ENCODE measurements at places on chromosomes 1 and 21. TPM values are rescaled to one million over a fixed set of nuclear protein-coding genes. Genes with fewer than 3 reads are reported as not detected.

GRCh38 chr1:58839846-58840835 is 56.3 kb upstream of the JUN start:
- DNase-seq = no peak
- peaks cover 8% of the 10 kb centered on the region for H3K4me1 ChIP-seq
- H3K36me3 ChIP-seq = no peaks in the 10 kb centered on the region
- H3K27me3 ChIP-seq = no peaks in the 10 kb centered on the region

DNA sequence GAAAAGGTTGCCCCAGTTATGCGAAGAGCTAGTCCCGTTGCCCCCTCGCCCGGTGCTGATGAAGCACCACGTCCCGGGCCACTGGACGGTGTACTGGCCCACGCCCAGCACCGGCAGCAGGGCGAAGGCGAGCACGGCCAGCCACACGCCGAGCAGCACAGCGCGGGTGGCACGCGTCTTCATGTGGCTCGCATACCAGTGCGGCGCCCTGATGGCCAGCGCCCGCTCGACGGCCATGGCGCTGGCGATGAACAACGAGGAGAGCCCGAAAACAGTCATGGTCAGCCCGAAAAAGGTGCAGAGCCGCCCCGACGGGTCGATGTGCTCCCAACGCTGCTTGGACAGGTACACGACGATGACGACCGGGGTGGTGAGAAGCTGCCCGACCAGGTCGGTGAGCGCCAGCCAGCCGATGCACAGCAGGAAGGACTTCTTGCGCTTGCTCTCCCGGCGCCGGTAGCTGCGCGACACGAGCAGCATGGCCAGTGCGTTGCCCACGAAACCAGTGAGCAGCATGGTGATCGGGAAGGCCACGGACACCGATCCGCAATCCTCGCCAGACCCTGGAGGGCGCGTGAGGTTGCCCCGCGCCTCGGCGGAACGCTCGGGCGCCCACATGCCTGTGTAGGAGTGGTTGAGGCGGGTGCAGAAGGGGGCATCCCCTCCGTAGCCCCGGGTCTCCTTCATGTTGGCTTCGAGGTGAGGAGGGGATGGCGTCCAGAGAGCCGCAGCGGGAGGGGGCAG is 553 bp downstream of the PTGER3 start:
- H3K27me3 ChIP-seq = peaks cover 67% of the 10 kb centered on the region
- no peak overlapping the region for H3K27ac ChIP-seq
- peaks cover 19% of the 10 kb centered on the region for H3K4me1 ChIP-seq

DNA sequence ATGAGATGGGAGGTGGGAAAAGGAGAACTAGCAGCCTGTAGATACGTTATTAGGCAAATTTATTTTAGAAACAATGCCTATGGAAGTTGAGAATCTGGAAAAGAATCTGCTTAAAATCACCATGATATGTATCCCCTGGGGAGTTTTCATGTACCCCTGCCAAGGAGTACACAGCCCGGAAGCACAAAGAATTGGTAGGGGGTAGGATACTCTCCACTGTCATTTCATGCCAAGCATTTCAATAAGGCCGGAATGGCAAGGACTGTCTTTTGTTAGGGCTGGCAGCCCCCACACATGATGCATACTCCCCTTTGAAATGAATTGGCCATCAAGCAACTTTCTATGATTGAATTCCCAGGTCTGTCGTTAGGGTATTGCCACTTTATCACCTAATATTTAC is 111.5 kb upstream of the APP start:
- no peak for DNase-seq

DNA sequence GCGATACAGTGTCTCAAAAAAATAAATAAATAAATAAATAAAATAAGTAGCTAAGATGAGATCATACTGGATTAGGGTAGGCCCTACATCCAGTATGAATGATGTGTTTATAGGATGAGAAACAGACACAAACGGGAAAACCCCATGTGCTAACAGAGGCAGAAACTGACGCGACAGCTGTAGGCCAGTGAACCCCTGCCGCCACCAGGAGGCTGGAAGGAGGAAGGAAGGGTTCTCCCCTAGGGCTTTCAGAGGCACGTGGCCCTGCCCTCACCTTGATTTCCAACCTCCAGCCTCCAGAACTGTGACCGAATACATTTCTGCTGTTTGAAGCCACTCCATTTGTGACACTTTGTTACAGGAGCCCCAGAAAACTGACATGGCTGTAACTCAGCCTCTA is 38.5 kb downstream of the CHD5 start:
- H3K27me3 ChIP-seq = peaks cover 16% of the 10 kb centered on the region
- no peak overlapping the region for H3K4me3 ChIP-seq
- H3K4me1 ChIP-seq = no peaks in the 10 kb centered on the region

- H3K27ac ChIP-seq = no peak overlapping the region
- H3K36me3 ChIP-seq = peaks cover 2% of the 10 kb centered on the region
- H3K27me3 ChIP-seq = no peaks in the 10 kb centered on the region
- no peak overlapping the region for H3K4me3 ChIP-seq
- DNase-seq = no peak
Measured at GRCh38 chr1:85342207-85342606, 65.8 kb upstream of the BCL10 start.

The PLA2G2F gene
- total RNA-seq = not detected

GRCh38 chr21:33197496-33197895 is 32.2 kb upstream of the IFNAR2 start:
- H3K36me3 ChIP-seq = no peaks in the 10 kb centered on the region
- DNase-seq = peak; percentile 49

DNA sequence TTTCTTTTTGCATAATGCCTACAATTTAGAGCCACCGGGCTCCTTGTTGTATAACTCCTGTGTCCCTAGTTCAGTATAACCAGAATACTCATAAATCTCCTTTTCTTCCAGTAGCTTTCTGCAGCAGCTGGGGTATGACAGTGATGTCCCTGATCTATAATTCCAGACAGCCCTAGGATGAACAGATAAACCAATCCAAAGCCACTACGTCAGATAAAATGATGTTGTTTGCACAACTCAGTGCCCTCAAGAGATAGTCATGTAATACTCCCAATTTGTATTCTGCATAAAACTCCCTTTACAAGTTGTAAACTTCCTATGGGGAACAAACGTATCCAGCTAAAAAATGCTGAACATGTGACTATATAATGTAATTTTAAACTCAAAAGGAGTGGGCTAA is 44.7 kb downstream of the ZNF326 start:
- H3K27ac ChIP-seq = no peak overlapping the region
- no peaks in the 10 kb centered on the region for H3K27me3 ChIP-seq
- no peaks in the 10 kb centered on the region for H3K4me1 ChIP-seq
- no peak for DNase-seq
- H3K4me3 ChIP-seq = no peak overlapping the region
- no peaks in the 10 kb centered on the region for H3K36me3 ChIP-seq

The RPE65 gene
- not detected for total RNA-seq

DNA sequence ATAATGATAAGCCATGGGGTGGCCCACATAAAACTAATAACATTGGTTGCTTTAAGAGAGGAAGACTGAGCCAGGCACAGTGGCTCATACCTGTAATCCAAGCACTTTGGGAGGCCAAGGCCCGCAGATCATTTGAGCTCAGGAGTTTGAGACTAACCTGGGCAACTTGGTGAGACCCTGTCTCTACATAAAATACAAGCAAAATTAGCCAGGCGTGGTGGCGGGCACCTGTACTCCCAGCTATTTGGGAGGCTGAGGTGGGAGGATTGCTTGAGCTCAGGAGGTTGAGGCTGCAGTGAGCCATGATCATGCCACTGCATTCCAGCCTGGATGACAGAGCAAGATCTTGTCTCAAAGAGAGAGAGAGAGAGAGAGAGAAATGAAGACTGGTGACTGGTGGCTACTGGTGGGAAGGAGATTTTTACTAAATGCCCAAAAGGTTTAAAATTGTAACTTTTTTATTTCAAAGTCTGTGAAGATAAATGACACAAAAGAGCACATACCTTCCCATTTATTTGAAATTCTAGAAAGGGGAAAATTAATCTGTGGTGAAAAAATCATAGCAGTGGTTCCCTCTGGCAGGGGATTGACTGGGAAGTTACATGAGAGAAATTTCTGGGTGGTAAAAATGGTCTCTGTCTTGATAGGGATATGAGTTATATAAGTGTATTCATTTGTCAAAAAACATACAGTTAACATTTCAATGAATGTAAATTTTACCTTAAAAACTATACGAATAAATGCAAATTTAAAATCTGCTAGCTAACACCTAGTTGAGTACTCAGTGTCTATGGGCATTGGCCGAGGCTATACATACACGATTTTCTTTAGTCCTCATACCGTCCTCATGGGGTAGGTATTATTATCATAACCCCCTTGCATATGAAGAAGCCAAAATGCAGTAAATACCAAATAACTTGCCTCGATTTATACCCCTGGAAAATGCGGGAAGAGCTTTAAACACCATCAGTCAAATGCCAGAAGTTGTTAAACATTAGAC is 2.2 kb upstream of the NBPF1 start:
- no peak overlapping the region for H3K4me3 ChIP-seq
- peaks cover 26% of the 10 kb centered on the region for H3K4me1 ChIP-seq
- DNase-seq = peak; percentile 2

DNA sequence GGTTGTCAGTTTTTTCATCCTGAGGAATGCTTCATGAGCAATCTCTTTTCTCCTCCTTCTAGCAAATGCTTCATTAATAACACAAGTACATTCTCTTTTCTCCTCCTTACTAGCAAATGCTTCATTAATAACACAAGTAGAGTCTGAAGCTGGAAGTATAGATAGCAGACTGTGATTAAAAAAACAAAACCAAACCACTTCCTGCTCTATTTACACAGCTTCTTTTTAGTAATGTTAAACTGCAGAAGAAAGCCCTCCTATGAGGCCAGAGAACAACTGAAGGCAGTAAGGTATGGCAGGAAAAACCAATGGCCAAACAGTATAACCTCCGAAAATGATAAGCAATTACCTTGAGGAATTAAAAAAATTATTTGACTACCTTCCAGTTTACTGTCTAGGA is 90.1 kb downstream of the ZSWIM5 start:
- DNase-seq = no peak
- H3K4me1 ChIP-seq = no peaks in the 10 kb centered on the region
- no peaks in the 10 kb centered on the region for H3K36me3 ChIP-seq
- H3K27me3 ChIP-seq = no peaks in the 10 kb centered on the region
- H3K27ac ChIP-seq = no peak overlapping the region

DNA sequence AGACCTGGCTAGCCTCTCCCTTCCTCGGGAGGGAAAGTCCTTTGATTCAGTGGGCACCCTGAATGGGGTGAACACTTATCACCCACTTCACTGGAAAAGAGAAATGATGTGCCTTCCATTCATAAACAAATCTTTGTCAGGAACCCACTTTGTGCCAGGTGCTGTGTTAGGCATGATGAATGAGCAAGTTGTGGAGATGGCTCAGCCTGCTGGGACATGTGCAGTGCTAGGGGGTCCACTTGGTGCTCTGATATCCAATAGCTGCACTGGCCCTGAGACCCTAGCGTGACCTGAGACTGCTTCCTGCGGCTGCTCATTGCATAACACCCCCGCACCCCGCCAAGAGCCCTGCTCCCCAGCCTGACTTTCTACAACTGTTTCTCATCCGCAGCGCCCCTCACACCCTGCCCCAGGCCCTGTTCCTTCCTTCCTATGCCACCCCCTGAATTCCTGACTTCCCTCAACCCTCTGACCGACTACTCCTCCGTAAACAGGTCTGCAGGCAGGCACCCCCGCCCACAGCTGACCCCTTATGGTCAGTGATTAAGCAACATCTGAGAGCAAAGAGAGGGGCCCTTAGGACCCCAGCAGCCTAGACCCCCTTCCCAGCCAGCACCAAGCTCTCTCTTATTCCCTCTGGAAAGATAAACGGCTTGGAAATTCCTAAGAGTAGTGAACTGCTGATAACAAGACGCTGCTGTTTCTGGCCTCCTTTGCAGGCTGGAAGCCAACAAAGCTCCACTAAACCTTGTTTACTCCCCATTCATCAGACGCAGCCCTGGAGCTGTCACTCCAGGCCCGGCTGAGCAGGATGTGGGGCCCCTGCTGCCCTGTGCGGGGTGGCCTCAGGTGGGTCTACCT is 12.9 kb downstream of the CSRP1 start:
- no peaks in the 10 kb centered on the region for H3K27me3 ChIP-seq
- DNase-seq = no peak
- H3K4me1 ChIP-seq = peaks cover 87% of the 10 kb centered on the region
- peak overlapping the region; percentile 23 for H3K27ac ChIP-seq
- no peak overlapping the region for H3K4me3 ChIP-seq

The PRR9 gene
- total RNA-seq = not detected
